Islet precursor cell (in vitro differentiated cells): ENCODE measurements at places on chromosomes 5 and 9.
A peak's percentile ranks its signal among the peaks of the same experiment; 100 is the strongest.

- no peak for DNase-seq
Measured at GRCh38 chr5:177388521-177389052, 4.4 kb downstream of the SLC34A1 start.

GRCh38 chr9:32360983-32361673 lies 23.3 kb upstream of the ACO1 start:
- no peak for DNase-seq

- DNase-seq: no peak
Measured at GRCh38 chr5:59140133-59140532, 557.3 kb downstream of the RAB3C start.

DNA sequence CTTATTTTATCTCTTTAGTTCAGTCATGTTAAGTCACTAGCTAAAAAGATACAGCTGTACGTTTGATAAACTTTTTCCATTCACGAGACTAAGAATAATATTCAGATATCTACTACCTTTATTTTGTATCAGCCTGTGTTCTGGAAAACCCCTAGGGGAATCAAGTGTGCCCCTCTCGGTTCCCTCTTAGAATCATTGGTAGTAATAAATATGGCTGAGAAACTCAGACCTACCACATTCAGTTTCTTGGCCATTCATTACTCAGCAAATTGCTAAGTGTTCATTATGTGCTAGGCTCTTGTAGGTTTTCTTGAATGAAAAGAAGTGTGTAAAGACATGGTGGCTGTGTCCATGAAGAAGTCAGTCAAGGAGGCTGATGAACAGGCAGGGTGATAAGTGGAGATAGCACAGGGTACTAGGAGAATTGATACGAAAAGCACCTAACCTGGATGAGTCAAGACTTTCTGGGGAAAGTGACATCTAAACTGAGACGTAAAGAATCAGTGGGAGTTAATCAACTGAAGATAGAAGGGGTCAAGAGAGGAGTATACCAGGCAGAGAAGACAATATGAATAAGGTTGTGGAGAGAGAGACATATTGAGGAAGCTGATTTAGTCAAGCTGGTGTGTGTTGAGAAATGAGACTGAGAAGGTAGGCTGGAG lies 86.2 kb downstream of the CSNK1G3 start:
- no peak for DNase-seq

GRCh38 chr9:137772281-137772873 lies 105.2 kb upstream of the CACNA1B start:
- DNase-seq: peak; percentile 66

- DNase-seq: no peak
Measured at GRCh38 chr5:138955013-138955660, 80.0 kb upstream of the LRRTM2 start.

GRCh38 chr5:179152144-179152895 lies 92.1 kb downstream of the ZNF354C start:
- no peak for DNase-seq

GRCh38 chr5:141369994-141370848 lies at the start of gene PCDHGB3:
Gene PCDHGB3, plus strand, starts transcription at chr5:141370242. Its CDS starts 153 bp downstream, at chr5:141370395.
- no peak for DNase-seq

DNA sequence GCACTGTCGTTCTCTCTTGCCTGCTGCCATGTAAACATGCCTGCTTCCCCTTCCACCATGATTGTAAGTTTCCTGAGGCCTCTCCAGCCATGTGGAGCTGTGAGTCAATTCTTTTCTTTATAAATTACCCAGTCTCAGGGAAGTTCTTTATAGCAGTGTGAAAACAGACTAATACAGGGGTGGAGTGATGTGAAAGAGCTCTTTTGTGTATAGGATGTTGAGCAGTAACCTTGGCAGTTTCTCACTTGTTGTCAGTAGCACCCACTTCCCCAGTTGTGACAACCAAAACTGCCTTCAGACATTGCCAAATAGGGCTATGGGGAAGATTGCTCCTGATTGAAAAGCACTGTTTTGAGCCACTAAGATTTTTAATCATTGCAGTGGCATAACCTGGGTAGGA lies 552.2 kb upstream of the ZNF462 start:
- no peak for DNase-seq

- no peak for DNase-seq
Measured at GRCh38 chr9:7287986-7288385, 511.6 kb downstream of the DMAC1 start.

GRCh38 chr5:6867712-6868111 lies 154.5 kb downstream of the TENT4A start:
- DNase-seq: no peak

- no peak for DNase-seq
Measured at GRCh38 chr5:12704955-12705354, 800.7 kb upstream of the CTNND2 start.

GRCh38 chr5:88716101-88716500 lies 166.9 kb downstream of the MEF2C start:
- no peak for DNase-seq

GRCh38 chr5:3394891-3395599 lies 200.6 kb upstream of the IRX1 start:
- no peak for DNase-seq
